Activated CD4-positive, alpha-beta T cell treated with anti-CD3 and anti-CD28 coated beads, Interleukin-2, amount 50 U/mL, for 4 hours (primary cell): ENCODE measurements at places on chromosomes 4 and X.

- DNase-seq: no peak
Observed at GRCh38 chr4:102474736-102475504, 26.2 kb upstream of the NFKB1 start.

DNA sequence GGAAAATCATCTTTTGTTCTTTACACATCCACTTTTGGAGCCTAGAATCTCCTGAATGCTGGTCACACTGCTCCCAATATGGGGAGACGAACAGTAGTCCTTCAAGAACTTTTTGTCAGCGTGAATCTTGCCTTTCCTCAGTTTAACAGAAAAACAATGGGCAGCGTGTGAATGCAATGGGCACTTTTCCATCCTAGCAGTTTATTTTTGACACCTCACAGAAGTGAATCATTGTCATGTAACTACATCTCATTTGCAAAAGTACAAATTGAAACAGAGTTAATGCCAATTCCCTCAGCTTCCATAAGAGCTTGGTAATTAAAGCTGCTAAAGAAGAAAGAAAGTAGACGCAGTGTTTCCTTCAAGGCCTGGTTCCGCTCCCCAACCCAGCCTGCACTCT is 85.5 kb downstream of the DRD5 start:
- DNase-seq: no peak

- DNase-seq: no peak
Observed at GRCh38 chr4:8838961-8839431, 32.6 kb downstream of the HMX1 start.

GRCh38 chrX:42128587-42128986 is 205.2 kb upstream of the CASK start:
- no peak for DNase-seq

DNA sequence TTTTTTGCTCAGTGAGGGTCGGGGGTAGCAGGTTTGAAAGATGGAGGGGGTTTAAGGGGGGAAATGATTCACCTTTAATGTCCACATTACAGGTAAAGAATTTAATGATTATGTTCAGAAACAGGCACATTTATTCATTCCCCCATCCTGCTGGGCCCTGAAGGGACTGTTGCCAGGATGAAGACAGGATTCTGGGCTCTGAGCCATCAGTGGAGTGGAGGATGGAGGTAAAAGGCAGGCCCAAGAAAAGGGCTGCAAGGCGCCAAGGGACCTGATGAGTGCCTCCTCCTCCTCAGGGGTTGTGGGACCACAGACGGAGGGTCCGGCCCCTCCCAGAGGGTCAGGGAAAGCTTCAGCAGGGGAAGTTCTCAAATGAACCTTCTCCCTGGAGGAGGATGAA is 40.4 kb upstream of the PROM1 start:
- no peak for DNase-seq

DNA sequence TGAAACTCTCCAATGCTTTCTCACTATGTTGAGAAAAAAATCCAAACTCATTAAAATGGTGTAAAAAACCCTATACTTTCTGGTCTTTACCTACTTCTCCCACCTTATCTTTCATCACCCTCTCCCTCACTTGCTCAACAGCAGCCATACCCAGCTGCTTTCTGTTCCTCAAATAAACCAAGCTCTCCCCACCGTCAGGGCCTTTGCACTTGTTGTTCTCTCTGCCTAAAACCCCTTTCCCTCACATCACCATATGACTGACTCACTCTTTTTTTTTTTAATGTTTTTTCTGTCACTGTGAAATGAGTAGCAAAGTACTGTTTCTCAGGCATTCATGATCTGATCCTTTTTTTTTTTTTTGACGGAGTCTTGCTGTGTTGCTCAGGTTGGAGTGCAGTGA is 122.3 kb upstream of the TMEM164 start:
- DNase-seq: no peak

- no peak for DNase-seq
Observed at GRCh38 chr4:75542824-75543223, 13.0 kb upstream of the ODAPH start.

DNA sequence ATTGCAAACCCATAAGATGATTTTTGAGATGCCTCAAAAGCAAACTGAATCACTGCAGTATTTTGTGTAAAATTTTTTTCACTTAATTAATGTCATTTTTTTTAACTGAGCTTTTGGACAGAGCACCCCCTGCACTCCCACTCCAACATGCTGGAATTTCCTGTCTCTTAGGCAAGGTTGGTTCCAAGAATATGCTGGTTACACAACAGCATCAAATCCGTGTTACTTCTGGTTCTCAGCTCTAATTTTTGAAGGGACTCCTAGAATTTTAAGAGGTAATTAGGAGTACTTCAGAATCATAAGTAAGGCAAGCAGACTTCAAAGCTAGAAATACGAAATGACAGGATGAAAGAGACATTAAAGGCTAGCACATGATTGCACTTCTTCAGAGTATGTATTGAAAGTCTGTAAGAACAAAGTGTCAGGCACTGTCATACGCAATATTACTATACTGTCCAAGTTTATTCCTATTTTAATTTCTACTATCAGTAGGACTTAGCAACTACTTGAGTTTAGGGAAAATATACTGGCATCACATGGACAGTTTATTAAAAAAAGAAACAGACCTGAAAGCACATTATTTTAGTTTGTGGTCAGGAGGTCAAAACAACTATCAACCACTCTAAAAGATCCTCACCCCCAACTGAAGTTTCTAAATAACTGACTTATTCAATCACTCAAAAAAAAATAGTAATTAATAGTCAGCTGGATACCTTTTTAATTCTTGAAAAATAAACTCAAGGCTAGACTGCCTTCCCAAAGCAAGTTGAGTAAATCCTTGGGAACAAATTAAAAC is 1.6 kb upstream of the JCHAIN start:
- DNase-seq: no peak

GRCh38 chrX:10237241-10237640 is 80.5 kb downstream of the CLCN4 start:
- no peak for DNase-seq

GRCh38 chr4:122921971-122922876 is at the start of gene NUDT6:
NUDT6 (minus strand) TSS chr4:122922597; CDS start chr4:122922572, 25 bp downstream.
- peak; percentile 6 for DNase-seq
